ENCODE measurements at places on chromosomes 6 and 20.

DNA sequence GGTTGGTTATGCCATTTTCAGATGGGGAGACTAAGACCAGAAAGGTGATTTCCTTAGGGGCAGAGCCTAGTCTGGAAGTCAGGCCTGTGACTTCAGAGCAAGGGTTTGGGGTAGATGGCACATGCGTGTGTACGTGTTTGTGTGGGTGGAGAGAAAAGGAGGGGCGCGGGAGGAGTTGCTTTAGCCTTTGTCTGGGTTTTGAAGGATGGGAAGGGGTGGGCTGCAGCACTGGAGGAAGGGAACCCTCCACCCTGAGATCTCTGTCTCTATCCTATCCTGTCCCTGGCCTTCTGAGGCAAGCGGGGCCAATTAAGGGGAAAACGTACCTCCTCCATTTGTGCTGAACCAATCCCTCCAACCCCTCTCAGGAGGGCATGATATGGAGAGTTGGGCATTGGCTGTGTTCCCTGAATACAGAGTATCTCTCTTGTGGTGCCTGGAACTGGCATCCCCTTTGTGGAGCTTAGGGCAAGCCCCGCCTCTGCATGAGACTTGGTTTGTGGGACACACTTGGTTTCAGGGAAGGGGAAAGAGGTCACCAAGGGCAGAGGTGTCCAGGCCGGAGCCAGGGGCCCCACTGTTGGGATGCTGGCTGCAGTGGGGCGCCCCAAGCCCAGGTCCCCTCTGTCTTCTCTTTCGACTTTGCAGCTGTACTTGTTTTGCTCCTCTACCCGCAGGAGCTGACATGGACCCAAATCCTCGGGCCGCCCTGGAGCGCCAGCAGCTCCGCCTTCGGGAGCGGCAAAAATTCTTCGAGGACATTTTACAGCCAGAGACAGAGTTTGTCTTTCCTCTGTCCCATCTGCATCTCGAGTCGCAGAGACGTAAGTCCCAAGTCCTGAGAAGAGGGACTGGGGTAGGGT lies at the start of gene DBNDD2:
DBNDD2 (plus strand) TSS at position 507 of the 863 bp plus-strand sequence; CDS start at position 686, 179 bp downstream.
- DNase-seq: peak; percentile 26

- DNase-seq: no peak
Measured at GRCh38 chr20:60224914-60225313, 266.7 kb downstream of the CDH26 start.

DNA sequence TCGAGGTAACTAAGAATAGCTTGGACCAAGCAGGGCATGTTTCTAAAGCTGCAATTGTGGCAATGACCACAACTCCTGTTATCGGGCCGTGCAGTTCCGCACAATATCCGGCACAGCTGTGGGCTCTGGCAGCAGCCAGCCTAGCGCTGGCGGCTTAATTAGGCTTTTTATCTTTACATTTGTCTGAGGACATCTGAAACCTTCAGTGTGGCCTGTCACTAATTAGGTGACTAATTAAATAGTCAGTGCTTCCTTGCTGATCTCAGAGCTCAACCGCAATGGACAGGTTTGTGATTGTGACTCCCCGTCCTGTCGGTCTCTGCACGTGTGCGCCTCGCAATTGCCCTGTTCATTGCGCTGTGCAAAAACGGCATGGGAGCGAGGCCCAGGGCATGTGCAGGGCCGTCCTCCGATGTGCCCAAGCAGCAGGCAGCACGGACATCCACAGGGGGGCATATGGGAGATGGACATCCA lies 134.8 kb upstream of the INSM1 start:
- DNase-seq: no peak

DNA sequence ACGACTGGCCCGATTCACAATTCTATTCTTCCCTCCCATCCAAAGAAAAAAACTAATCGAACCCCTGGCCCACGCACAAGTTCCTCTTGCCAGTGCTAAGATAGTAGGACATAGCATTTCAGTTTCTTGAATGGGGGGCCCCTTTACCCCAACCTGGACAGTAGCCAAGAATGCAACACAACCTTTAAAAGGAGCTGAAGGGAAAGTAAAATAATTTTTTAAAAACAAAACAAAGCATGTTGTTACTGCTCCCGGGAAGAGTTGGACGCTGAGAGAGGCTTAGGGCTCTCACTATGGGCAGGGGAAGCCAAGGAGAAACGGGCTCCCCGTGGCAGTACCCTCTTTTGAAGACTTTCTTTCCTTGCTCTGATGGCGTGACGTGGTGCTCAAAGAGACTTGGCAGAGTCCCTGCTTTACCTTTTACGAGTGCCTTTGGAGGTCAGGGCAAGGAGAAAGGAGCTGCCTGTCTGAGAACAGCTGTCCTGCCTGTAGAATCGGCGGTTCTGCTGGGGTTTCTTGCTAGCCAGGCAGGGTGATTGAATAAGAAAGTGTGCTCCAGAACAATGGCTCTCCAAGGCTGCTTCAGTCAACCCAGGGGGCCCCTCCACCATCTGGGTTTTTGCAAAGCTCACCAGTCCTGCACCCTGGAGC lies 5.8 kb downstream of the TFAP2C start:
- no peak for DNase-seq

DNA sequence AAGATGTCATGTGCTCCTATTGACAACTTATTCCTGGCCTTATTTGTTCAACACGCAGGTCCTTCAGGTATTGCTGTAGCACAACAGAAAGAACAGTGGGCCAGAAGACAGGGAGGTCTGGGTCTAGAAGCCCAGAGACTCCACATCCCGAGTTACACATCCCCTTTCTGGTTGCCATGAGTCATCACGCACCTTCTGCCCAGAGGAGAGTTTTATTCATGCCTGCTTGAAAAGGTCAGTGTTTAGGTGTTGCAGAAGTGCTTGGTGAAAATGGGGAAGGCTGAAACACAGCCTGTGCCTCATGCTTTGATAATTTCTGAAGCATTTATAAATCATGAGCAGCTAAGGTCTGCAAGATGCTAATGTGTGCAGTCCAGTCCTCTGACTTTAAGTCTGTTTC lies 256.4 kb downstream of the GMPR start:
- no peak for DNase-seq

GRCh38 chr6:3162067-3162497 lies 4.7 kb upstream of the TUBB2A start:
- no peak for DNase-seq

DNA sequence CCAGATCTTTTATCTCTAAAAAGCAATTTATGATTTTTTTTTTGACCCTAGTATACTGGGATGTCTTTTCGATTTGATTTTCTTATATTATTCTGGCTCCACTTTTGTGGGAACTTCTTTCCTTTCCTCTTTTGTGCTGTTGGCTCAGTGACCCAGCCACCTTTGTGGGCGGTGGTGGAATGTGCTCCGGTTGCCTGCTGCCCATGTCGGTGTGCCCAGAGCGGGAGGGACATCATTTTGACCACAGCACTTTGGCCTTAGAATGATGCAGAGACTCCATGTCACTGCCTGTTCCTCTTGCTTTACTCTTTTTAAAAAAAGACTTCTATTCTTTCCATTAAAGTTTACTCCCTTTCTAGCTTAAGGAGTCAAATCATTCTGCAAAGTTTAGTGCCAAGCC lies 198.0 kb downstream of the FARS2 start:
- no peak for DNase-seq

- no peak for DNase-seq
Measured at GRCh38 chr6:74638412-74638811, 567.4 kb downstream of the COL12A1 start.

DNA sequence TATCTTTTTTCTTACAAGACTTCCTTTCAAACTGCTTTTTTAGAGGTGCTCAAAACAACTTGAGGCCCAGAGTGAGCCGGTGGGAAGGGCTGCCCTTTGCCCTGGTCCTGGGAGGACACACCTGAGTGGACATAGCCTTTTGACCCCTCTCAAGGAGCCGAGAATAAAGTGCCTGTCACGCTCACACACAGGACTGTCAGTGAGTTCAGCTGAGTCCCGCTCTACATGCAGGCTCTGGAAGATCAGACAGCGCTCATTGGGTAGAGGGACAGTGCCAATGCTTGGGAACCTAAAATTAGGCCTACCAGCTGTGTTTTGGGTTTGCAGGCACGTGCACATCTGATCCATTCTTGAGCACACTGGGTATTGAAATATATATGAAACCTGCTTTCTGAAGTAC lies 387.8 kb downstream of the CD83 start:
- no peak for DNase-seq

DNA sequence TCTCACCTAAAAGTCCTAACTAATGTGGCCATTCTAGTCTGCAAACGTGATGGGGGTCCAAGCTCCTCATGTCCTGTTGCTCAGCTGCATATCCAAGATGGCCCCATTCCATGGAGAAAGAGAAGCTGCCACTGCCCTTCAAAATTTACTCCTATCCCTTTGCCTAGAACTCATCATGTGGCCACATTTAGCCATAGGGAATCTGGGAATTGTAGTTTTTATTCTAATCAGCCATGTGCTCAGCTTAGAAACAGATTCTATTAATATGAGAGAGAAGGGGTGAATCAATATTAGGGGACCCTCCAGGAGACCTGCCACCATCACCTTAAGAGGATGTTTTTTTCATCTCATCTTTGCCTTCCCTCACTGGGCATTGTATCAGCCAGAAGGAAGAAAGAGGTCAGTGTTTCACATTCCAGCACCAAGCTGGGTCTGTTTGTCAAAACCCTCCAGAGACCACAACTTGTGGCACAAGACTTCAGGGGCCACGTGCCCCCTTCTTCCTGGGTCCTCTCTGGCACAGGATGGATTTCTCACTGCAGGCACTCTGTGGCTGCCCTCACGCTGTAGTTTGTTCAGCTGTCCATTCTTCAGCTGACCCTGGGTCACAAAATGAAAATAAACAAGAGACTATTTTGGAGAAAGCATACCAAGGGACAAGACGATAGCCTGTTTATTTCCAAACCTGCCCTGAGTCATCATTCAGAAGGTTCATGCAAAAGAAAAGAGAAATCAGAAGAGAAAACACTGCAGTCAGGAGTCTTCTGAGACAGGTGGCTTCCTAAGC lies 172.0 kb downstream of the EYA2 start:
- no peak for DNase-seq

DNA sequence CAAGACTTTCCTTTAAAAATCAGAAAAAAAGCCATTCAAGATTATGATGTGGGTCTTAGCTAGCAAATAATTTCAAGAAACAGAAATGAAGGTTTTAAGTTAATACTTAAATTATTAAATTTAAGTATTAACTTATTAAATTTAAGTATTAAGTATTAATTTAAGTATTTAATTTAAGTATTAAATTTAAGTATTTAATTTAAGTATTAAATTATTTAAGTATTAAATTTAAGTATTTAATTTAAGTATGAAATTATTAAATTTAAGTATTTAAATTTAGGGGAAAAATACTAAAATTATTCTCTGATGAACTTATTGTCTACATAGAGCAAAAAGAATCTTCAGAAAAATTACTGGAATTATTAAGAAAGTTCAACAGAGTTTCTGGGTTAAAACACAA lies 829.3 kb upstream of the FLRT3 start:
- DNase-seq: no peak

GRCh38 chr6:28695715-28696114 lies 170.0 kb downstream of the GPX5 start:
- no peak for DNase-seq

- DNase-seq: no peak
Measured at GRCh38 chr20:58659841-58660240, 8.8 kb downstream of the STX16 start.

- DNase-seq: no peak
Measured at GRCh38 chr20:6079016-6079415, 25.2 kb upstream of the LRRN4 start.

GRCh38 chr20:47016068-47016664 lies 121.5 kb downstream of the EYA2 start:
- DNase-seq: no peak

- no peak for DNase-seq
Measured at GRCh38 chr20:20273286-20273685, 94.6 kb upstream of the INSM1 start.

- no peak for DNase-seq
Measured at GRCh38 chr6:157245436-157245835, 77.9 kb downstream of the TMEM242 start.
